ENCODE measurements at places on chromosomes 12 and 14.

DNA sequence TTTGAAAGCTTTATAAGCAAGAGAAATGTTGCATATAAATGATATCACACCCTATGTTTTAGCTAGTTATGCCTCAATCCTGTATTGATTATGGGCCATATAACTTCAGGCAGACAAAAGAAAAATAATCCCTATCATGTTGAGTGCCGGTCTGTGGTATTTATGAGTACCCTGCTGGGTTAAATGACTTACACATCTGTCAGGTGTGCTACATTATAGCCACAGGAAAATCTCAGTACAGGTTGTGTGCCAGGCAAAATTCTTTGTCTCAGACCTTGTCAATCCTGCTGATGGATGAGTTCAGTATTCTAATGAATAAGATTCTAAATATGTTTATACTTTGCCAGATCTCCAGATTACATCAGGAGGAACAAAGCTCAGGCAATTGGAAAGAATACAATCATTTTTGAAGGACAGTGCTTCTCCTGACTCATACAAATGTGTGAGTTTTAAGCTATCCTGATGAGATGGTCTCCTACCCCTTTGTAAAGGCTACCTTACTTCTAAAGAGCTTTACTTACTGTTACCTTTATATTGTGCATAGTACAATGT is 109.8 kb upstream of the FOXG1 start:
- H3K27ac ChIP-seq = peak overlapping the region; percentile 97
- DNase-seq = no peak

- no peak overlapping the region for H3K4me3 ChIP-seq
- H3K27me3 ChIP-seq = no peaks in the 10 kb centered on the region
- DNase-seq = no peak
- peaks cover 15% of the 10 kb centered on the region for H3K4me1 ChIP-seq
- no peaks in the 10 kb centered on the region for H3K36me3 ChIP-seq
- no peak overlapping the region for H3K27ac ChIP-seq
Measured at GRCh38 chr12:76288218-76288617, 60.0 kb downstream of the BBS10 start.

GRCh38 chr12:117134059-117134458 is 34.8 kb upstream of the TESC start:
- H3K4me1 ChIP-seq = peaks cover 3% of the 10 kb centered on the region
- no peak overlapping the region for H3K27ac ChIP-seq
- no peak overlapping the region for H3K4me3 ChIP-seq
- no peak for DNase-seq
- H3K36me3 ChIP-seq = no peaks in the 10 kb centered on the region

GRCh38 chr12:125145196-125145595 is 80.0 kb downstream of the AACS start:
- peaks cover 26% of the 10 kb centered on the region for H3K4me1 ChIP-seq
- H3K27ac ChIP-seq = no peak overlapping the region
- no peak for DNase-seq
- H3K36me3 ChIP-seq = no peaks in the 10 kb centered on the region
- H3K27me3 ChIP-seq = no peaks in the 10 kb centered on the region

GRCh38 chr14:105941226-105942166 is 415.1 kb downstream of the TMEM121 start:
- H3K4me1 ChIP-seq = no peaks in the 10 kb centered on the region
- peak; percentile 54 for DNase-seq
- H3K4me3 ChIP-seq = no peak overlapping the region

GRCh38 chr14:36751920-36752319 is 90.3 kb downstream of the PAX9 start:
- no peak for DNase-seq
- H3K27ac ChIP-seq = no peak overlapping the region
- no peaks in the 10 kb centered on the region for H3K4me1 ChIP-seq
- H3K27me3 ChIP-seq = no peaks in the 10 kb centered on the region
- H3K36me3 ChIP-seq = no peaks in the 10 kb centered on the region
- H3K4me3 ChIP-seq = no peak overlapping the region

GRCh38 chr12:41981013-41981412 is 163.7 kb downstream of the GXYLT1 start:
- no peaks in the 10 kb centered on the region for H3K4me1 ChIP-seq
- no peak overlapping the region for H3K27ac ChIP-seq
- no peaks in the 10 kb centered on the region for H3K36me3 ChIP-seq
- no peak overlapping the region for H3K4me3 ChIP-seq
- H3K27me3 ChIP-seq = no peaks in the 10 kb centered on the region
- DNase-seq = no peak

Measured in RWPE2 (cell line).